ENCODE measurements at places on chromosomes 2 and 18.

GRCh38 chr2:174835797-174836255 lies 71.6 kb upstream of the CHRNA1 start:
- DNase-seq, result peak; percentile 84

DNA sequence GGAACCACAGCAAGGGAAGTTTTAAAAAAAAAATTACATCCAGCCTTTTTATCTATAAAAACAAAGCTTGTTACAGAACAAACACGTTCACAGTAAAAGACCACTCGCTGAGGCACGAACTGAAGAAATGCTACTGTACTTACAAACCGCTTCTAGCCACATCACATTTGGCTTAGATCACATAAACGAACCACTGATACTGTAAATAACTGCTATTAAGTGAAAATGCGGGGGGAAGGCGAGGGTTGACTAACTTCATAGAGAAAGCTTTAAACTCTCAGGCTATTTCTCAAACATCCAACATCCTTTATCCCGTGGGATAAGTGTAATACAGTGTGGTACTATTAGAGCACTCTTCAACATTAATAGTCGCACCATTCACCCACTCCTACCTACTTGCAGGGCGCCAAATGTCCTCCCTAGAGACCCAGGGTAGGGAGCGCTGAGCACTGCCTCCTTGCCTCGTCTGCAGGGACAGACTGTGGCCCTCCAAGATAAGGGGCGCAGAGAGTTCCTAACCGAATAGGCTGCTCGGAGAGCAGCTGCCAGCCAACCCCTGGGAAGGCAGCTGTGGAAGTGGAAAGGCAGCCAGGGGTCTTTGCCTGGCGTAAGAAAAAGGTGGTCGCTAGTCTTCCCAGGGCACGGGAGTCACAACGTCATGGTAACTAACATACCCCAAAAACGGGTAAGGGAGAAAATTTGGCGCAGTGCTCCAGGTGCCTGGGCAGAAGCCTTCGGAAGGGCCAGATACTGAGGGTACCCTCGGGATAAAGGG lies 854 bp downstream of the GPR155 start:
- DNase-seq, result peak; percentile 29

DNA sequence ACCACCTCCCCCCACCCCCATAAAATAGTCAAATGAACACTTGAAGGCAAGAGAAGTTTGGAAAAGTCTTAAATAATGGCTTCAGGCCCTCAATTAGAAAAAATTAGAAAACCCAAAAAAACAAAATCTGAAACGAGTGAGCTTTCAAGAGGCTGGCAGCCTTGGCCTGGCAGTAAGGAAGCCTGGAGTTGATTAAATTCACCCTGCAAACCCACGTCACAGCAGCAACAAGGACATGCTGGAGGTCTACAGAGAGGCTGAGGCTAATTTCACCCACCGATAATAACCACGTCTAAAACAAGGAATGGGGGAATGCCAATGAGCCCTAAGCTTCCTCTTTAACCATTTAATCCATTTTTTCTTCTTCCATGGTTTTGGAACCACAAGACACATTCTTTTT lies 122.7 kb upstream of the SMAD7 start:
- DNase-seq, result no peak

DNA sequence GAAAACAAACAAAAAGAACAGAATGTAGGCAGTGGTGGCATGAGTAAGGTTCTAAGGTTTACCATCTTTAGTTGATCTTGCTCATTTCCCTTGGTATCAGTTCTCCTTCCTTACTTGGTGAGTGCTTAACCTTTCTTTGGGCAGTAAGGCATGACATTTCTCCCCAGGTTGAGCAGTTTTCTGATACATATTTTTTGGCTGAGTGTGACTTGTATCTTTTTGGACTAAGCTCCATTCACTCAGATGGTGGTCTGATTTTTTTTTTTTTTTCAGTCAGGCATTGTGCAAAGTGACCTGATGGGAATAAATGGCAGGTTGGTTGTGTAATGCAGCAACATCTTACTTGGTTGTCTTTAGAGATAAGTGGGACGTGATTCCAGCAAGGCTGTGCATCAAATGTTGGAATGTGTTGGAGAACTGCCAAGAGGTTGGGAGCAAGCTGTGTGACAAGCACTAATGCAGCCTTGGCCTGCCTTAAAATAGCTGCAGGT lies 15.1 kb downstream of the SPTBN1 start:
- peak; percentile 81 for DNase-seq

- DNase-seq, result no peak
These were observed 235.3 kb upstream of the PXDN start for GRCh38 chr2:1979569-1979968.

DNA sequence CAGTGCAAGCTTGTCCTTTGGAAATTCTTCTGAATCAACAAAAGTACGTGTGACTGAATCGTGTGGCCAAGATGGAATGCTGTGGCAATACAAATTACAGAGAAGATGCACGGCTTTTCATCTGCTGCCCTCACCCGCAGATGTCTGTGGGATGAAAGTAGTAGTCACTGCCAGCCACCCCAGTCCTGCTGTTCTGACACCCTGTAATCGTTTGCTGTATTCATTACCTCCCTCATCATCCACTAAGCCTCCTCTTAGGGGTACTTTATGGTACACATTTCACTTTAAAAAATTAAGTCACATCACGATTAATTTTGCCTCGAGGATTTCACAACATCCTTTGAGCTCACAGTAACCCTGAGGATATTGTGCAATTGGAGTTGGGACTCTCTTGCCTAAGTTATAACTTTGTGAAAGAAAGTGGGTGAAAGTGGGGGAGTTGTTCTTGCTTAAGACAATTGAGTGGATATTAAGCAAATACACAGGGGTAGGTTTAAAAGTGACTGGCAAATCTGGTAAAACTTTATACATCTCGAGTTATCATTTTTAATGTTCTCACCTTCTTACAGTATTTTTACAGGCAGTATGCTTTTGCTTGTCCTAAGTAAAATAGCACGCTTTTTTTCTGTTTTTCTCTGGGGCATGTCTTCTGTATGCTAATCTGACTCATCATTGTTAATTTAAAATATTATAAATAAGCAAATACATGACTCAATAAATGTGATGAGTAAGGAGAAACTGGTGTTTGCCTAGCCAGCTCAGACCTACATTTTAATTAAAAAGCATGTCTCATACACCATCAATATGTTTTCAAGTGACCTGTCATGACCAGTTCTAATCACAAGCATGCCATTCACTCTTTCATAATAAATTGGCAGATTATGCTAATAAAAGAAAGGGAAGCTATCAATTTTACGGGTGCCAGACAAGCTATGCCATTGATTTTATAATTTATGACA lies 680.9 kb downstream of the IRS1 start:
- peak; percentile 85 for DNase-seq

- DNase-seq, result no peak
These were observed 110.7 kb upstream of the APCDD1 start for GRCh38 chr18:10343778-10344177.

DNA sequence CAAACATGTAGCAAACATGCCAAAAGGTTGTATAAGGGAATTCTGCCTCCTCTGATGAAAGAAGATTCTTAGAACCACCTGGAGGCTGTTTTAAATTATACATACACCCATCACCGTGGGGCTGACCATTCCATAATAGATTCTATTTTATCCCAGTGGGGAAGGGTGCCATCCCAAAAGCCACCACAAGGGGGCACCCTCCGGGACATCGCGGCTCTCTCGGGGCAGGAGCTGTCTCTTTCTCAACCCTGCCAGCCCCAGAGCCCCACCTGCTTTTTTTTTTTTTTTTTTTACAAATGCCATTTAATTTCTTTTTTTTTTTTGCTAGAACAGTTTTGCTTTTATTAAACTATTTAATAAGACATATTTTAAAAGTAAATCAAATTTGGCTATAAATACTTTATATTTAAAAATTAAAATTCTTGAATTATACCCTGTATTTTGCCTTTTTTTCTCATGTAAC lies 8.6 kb upstream of the MTCL1 start:
- peak; percentile 36 for DNase-seq
